ENCODE measurements at places on chromosomes 3 and 15. TPM values are rescaled to one million over a fixed set of nuclear protein-coding genes. Genes with fewer than 3 reads are reported as not detected.

DNA sequence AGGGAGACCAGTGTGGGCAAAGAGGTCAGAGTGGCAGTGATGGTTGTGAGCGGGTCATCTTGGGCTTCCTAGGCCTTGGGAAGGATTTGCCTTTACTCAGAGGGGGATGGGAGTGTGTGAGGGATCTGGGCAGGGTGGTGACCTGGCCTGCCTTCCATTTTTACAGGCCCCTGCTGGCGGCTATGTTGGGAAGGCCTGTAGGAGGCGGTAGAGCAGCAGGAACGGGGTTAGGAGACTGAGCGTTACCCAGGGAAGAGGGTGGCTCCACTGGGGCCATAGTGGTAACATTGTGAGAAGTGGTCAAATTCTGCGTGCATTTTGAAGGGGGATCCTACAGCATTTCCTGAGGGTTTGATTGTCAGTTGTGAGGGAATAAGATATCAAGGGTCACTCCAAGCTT lies 307.3 kb upstream of the CTDSPL start:
- no peak overlapping the region for H3K27ac ChIP-seq
- no peaks in the 10 kb centered on the region for H3K36me3 ChIP-seq
- peaks cover 11% of the 10 kb centered on the region for H3K27me3 ChIP-seq
- no peak overlapping the region for H3K4me3 ChIP-seq

- no peak overlapping the region for H3K27ac ChIP-seq
- H3K36me3 ChIP-seq = no peaks in the 10 kb centered on the region
- H3K4me3 ChIP-seq = no peak overlapping the region
- DNase-seq = no peak
Observed at GRCh38 chr3:139830817-139831216, 104.2 kb upstream of the CLSTN2 start.

DNA sequence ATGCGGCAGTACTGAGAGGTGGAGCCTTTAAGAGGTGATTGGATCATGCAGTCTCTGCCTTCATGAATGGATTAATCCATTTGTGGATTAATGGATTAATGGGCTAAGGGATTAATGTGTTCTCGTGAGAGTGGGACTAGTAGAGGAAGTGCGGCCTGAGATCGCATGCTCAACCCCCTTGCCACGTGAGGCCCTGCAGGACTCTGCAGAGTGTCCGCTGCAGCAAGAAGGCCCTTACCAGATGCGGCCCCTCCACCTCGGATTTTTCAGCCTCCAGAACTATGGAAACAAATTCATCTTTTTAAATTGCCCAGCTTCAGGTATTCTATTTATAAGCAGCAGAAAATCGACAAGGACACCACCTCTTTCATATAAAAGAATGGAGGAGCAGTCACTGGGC lies 148.8 kb downstream of the TPRA1 start:
- peak; percentile 2 for DNase-seq
- H3K27me3 ChIP-seq = peaks cover 3% of the 10 kb centered on the region
- H3K36me3 ChIP-seq = no peaks in the 10 kb centered on the region

- H3K4me3 ChIP-seq = no peak overlapping the region
- H3K36me3 ChIP-seq = no peaks in the 10 kb centered on the region
- peaks cover 4% of the 10 kb centered on the region for H3K27me3 ChIP-seq
- H3K27ac ChIP-seq = no peak overlapping the region
- DNase-seq = no peak
Observed at GRCh38 chr3:153614140-153614539, 452.1 kb downstream of the RAP2B start.

- H3K4me3 ChIP-seq = no peak overlapping the region
- H3K27ac ChIP-seq = no peak overlapping the region
- no peaks in the 10 kb centered on the region for H3K4me1 ChIP-seq
- no peak for DNase-seq
- no peaks in the 10 kb centered on the region for H3K36me3 ChIP-seq
Observed at GRCh38 chr3:58623478-58623877, 43.1 kb downstream of the FAM3D start.

GRCh38 chr3:140552403-140552802 lies 125.5 kb upstream of the TRIM42 start:
- DNase-seq = no peak
- no peaks in the 10 kb centered on the region for H3K4me1 ChIP-seq
- H3K27me3 ChIP-seq = no peaks in the 10 kb centered on the region
- H3K27ac ChIP-seq = no peak overlapping the region
- H3K36me3 ChIP-seq = no peaks in the 10 kb centered on the region
- H3K4me3 ChIP-seq = no peak overlapping the region

- no peaks in the 10 kb centered on the region for H3K36me3 ChIP-seq
- DNase-seq = no peak
- no peak overlapping the region for H3K27ac ChIP-seq
- H3K4me3 ChIP-seq = no peak overlapping the region
Observed at GRCh38 chr15:72968531-72968922, 83.7 kb upstream of the NEO1 start.

DNA sequence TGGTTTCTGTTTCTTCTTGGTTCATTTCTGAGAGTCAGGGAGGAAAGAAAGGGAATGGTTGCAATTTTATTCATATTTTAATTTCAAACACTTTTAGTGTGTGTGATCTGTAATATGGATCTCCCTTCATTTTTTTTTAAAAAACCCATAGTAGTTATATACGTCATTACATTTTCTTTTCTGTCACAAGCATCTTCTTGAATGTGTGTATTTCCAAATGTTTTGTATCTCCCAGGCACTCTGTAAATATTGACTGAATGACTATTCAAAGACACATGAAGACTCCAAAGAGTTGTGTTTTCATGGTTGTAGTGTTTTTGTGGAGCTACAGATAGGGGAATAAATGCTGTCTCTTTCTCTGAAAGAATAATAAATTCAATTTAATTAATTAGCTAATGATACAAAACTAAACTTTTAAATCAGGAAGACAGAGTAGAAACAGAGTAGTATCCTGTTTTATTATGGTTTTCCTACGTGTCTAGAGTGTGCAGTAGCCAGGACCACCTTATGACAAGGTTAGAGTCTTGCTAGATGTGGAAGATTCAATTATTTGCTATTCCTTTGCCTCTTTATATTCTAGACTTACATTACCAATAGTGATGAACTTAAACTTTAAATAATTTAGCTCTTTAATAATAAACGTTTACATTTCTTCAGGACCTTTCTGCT lies 35.5 kb downstream of the NECTIN3 start:
- H3K36me3 ChIP-seq = no peaks in the 10 kb centered on the region

DNA sequence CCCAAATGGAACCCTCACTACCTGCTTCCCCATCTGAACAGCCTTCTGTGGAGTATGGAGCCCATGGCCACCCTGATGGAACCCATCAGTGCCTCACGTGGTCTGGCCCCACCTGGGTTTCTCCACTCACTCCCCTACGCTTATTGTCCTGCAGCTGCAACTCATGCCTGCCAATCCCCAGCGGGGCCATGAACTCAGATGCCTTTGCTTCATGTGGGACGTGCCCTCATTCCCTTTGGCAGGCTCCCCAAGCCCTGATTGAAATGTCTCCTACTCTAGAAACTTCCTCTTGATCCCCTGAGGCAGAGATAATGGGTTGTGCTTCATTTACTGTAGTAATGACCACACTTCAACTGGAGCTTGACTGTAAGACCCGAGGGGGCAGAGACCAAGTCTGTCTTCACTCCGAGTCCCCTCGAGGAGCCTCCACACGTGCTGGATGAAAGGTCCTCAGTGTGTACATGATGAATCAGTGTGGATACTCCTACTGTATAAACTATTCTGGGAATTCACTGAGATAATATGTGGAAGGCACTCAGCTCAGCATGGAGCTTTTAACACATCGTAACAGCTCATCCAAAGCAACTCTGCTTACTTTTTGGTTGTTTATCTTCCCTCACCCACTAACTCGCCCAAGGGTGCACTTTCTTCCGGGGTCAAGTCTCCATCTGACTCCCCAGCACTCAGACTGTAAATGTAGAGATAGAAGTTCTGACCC lies 232.8 kb upstream of the BHLHE40 start:
- H3K27ac ChIP-seq = no peak overlapping the region
- peaks cover 39% of the 10 kb centered on the region for H3K4me1 ChIP-seq
- H3K36me3 ChIP-seq = peaks cover 79% of the 10 kb centered on the region
- no peak overlapping the region for H3K4me3 ChIP-seq

GRCh38 chr15:31434275-31434587 lies 107.6 kb downstream of the KLF13 start:
- peak overlapping the region; percentile 66 for H3K4me3 ChIP-seq
- peak overlapping the region; percentile 91 for H3K27ac ChIP-seq
- no peaks in the 10 kb centered on the region for H3K27me3 ChIP-seq
- H3K36me3 ChIP-seq = no peaks in the 10 kb centered on the region
- H3K4me1 ChIP-seq = peaks cover 65% of the 10 kb centered on the region

GRCh38 chr3:128176276-128176833 lies 23.1 kb downstream of the EEFSEC start:
- DNase-seq = no peak

DNA sequence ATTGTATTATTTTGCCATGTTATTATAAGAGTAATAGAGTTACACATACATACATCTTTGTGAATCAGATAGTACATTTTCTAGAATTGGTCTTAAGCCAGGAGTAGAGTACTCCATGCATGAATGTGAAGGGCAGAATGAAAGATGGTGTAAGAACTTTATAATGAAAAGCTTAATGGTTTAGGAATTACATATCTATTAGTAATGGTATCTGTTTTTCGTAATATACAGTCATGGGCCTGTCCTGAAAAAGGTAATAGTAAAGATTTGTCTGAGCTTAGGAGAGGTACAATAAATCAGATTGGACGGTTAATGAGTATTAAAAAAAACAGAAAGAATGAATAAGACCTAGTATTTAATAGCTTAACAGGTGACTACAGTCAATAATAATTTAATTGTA lies 118.2 kb upstream of the PRTG start:
- no peaks in the 10 kb centered on the region for H3K4me1 ChIP-seq
- peaks cover 17% of the 10 kb centered on the region for H3K36me3 ChIP-seq
- no peak overlapping the region for H3K4me3 ChIP-seq
- H3K27me3 ChIP-seq = no peaks in the 10 kb centered on the region

DNA sequence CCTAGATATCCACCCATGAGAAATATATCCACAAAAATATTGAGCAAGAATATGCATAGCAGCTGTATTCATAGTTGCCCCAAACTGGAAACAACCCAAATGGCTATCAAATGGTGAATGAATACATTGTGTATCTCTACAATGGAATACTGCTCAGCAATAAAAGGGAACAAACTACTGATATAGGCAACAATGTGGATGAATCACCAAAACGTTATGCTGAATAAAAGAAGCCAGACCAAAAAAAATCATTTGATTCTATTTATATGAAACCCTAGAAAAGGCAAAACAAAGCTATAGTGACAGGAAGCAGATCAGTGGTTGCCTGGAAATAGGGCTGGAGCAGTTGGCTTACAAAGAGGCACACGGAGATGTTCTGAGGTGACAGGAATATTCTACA lies 15.5 kb upstream of the CMTM7 start:
- peaks cover 15% of the 10 kb centered on the region for H3K4me1 ChIP-seq
- no peaks in the 10 kb centered on the region for H3K36me3 ChIP-seq
- H3K4me3 ChIP-seq = no peak overlapping the region
- DNase-seq = no peak
- peaks cover 6% of the 10 kb centered on the region for H3K27me3 ChIP-seq

GRCh38 chr15:76964157-76964556 lies 30.8 kb upstream of the PSTPIP1 start:
- no peak for DNase-seq
- H3K4me3 ChIP-seq = no peak overlapping the region
- H3K36me3 ChIP-seq = no peaks in the 10 kb centered on the region
- H3K27me3 ChIP-seq = peaks cover 28% of the 10 kb centered on the region
- peaks cover 1% of the 10 kb centered on the region for H3K4me1 ChIP-seq

GRCh38 chr15:68407886-68408881 lies 23.8 kb downstream of the ITGA11 start:
- H3K27me3 ChIP-seq = peaks cover 1% of the 10 kb centered on the region
- H3K4me3 ChIP-seq = no peak overlapping the region
- H3K36me3 ChIP-seq = no peaks in the 10 kb centered on the region
- H3K27ac ChIP-seq = no peak overlapping the region
- H3K4me1 ChIP-seq = peaks cover 4% of the 10 kb centered on the region

DNA sequence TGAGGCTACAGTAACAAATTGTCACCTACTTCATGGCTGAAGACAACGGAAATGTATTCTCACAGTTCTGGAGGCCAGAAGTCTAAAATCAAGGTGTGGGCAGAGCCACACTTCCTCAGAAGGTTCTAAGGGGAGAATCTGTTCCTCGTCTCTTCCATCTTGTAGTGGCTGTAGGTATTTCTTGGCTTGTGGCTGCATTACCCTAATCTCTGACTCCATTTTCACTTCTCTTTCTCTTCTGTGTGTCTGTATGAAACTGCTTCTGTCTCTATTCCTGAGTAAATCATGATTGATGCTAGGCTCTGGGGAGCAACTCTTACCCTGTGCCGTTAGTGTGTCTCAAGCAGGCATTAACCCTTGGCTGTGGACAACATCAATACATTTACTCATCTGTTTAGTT lies 164.7 kb downstream of the SQOR start:
- DNase-seq = no peak
- no peaks in the 10 kb centered on the region for H3K4me1 ChIP-seq
- H3K27me3 ChIP-seq = peaks cover 3% of the 10 kb centered on the region
- no peaks in the 10 kb centered on the region for H3K36me3 ChIP-seq
- no peak overlapping the region for H3K4me3 ChIP-seq

DNA sequence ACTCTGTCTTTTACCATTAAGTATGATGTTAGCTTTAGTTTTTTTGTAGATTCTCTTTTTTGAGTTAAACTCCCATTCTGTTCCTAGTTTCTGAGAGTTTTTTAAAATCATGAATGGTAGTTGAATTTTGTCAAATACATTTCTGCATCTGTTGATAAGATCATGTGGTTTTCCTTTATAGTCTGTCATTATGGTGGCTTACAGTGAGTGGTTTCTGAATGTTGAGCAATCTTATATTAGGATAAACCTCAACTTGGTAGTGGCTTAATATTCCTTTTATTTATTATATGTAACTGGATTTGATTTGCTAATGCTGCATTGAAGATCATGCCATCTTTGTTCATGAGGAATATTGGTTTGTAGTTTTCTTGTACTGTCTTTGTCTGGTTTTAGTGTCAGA lies 34.8 kb downstream of the NEO1 start:
- H3K27me3 ChIP-seq = peaks cover 18% of the 10 kb centered on the region
- H3K36me3 ChIP-seq = no peaks in the 10 kb centered on the region
- no peak for DNase-seq
- H3K4me1 ChIP-seq = no peaks in the 10 kb centered on the region
- H3K27ac ChIP-seq = no peak overlapping the region

DNA sequence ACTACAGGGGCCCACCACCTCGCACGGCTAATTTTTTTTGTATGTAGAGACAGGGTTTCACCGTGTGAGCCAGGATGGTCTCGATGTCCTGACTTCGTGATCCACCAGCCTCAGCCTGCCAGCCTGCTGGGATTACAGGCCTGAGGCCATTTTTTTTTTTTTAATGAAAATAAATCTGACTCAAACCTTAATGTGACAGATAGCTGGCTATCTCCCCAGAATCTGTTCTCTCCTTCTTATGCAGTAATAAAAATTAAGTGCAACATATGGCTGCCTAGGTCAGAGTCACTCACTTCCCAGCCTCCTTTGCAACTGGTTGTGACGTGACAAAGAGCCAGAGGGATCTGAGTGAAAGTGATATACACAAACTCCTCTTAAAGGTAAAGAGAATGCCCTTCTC lies 53.0 kb downstream of the ZNF148 start:
- H3K27me3 ChIP-seq = no peaks in the 10 kb centered on the region
- H3K4me1 ChIP-seq = peaks cover 2% of the 10 kb centered on the region
- no peak for DNase-seq
- peaks cover 51% of the 10 kb centered on the region for H3K36me3 ChIP-seq
- H3K27ac ChIP-seq = no peak overlapping the region

GRCh38 chr3:164326714-164327113 lies 751.6 kb downstream of the SI start:
- no peaks in the 10 kb centered on the region for H3K27me3 ChIP-seq
- H3K4me1 ChIP-seq = no peaks in the 10 kb centered on the region
- H3K4me3 ChIP-seq = no peak overlapping the region
- H3K27ac ChIP-seq = no peak overlapping the region
- H3K36me3 ChIP-seq = no peaks in the 10 kb centered on the region
- DNase-seq = no peak

MRPS22 gene
- total RNA-seq = 39.3 TPM

CCR8 gene
- total RNA-seq = 1.2 TPM

SNX22 gene
- 0.80 TPM for total RNA-seq

GOLGA6A gene
- not detected for total RNA-seq

PARP9 gene
- 107 TPM for total RNA-seq

MYL3 gene
- total RNA-seq = not detected

CCDC54 gene
- not detected for total RNA-seq

Measured in activated naive CD8-positive, alpha-beta T cell treated with anti-CD3 and anti-CD28 coated beads, Interleukin-2, amount 10 ng/mL, durations not matched to agents 7 days and 5 days (primary cell).